ENCODE measurements at places on chromosomes 13 and 19.

DNA sequence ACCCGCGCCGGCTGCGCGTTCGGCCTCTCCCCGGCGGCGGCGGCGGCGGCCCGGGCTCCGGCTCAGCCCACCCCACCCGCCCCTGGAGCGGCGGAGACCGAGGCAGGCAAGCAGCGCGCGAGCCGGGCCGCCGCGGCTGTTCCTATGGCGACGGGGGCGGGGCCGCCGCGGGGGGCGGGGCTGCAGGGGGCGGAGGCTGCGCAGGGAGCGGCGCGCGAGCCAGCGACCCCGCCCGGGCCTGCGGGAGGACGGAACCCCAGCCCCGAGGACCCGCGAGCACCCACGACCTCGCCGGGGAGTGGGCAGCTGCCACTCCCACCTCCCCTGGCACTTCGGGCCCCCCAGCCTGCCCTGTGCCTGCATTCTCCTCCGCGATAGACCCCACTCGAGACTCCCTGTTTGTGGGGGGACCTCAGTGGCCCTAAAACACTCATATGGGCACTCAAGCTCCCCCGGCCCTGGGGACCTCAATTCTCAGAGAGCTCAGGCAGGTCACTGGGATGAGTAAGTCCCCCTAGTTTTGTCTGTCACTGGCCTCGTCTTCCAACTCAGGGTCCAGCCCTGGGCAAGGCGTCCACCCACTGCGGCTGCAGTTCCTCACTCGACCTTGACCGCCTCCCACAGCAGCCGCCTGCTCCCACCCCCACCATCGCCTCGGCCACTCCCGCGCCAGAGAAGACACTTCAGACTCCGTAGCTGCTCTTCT is at the start of gene CTXN1:
Gene CTXN1 (minus strand): TSS at position 115 of the 706 bp plus-strand sequence. CDS start 597 bp downstream, outside the sequence.
- DNase-seq: peak; percentile 62

DNA sequence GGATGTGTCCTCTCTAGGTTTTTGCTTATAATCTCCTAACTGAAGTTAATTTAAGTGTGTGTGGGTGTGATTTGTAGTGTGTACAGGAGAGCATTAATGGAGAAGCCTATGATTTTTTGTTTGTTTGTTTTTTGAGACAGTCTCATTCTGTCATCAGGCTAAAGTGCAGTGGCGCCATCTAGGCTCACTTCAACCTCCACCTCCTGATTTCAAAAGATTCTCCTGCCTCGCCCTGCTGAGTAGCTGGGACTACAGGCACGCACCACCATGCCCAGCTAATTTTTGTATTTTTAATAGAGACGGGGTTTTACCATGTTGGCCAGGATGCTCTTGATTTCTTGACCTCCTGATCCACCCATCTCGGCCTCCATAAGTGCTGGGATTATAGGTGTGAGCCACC is 20.6 kb downstream of the ZNF701 start:
- DNase-seq: no peak

DNA sequence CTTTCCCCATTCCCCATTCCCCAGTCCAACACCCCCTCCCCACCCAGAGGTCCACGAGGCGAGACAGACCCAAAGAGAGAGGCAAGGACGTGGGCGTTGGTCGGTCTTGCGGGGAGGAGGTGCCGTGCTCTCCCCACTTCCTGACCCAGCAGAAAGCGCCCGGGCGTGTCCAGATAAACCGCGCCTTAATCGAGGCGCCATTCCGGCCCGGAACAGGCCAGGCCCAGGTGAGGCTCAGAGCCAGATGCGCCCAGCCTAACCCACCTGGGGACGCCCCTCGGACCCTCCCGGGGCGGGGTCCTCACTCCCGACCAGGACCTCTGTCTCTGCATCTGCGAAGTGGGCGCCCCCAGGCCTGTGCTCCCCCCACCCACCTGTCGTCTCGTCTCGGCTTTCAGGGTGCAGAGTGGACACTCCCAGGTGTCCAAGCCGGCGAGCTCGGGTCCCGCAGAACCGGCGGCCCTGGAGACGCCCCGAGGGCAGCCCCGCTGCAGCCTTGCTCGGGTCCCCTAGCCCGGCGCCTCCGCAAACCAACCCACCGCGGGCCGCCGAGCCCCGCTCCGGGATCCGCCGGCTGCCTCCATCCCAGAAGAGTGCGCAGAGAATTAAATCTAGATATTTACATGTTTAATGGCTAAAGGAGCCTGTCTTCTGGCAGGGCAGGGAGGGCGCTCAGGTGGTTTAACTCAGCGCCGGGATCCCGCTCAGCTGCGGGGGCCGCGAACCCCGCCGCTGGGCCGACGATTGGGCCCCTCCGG is 5.0 kb upstream of the ONECUT3 start:
- DNase-seq: no peak

DNA sequence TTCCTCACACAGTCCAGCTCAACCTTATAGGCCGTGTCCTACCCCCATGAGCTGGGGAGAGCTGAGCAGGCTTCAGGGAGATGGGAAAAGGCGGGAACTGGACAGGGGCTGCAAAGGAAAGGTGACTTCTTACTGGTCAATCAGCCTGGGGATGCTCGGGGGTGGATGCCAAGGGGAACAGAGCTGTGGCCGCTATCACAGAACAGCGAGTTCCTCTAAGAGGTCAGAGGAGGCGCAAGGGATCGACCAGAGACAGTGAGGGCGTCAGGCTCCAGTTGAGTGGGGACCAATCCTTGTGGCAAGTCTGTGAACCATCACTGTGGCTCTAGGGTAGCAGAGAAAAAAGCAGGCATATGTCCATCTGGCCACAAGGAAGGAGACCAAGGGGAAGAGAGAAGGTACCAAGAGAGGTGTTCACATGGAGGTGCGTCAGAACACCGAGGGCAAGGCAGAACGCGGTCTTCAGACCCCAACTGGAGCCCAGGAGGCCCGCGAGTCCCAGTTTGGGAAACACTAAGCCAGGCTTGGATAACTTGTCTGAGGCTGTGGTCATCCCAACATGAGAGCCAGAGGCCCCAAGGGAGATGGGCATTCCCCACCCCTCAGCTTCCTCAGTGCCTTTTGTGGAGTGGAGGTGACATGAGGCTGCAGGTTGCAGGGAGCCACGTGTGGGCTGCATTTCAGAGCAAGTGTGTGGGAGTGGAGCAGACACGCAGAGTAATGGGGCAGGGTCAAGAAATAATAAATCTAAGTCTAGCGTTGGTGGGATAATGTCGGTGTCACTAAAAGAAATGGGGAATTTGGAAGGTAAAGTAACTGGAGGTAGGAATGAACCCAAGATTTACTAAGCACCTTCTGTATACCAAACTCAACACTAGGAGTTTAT is 3.9 kb downstream of the F10 start:
- no peak for DNase-seq

DNA sequence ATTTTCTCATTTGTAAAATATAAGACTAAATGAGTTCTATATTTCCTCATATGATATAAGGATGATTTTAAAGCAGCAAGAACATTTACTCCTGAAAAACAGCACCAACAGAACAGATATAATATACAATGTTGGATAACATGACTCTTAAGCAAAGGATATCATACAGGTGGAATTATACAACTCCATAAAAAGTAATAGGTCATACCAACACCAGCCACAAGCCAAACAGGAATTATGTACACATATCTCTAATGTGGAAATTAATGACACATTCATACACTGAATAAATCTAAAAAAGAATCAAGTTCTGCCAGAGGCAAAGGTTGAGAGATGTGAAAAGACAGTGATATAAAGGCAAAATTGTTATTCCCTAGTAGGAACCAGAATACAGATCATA is 25.9 kb downstream of the INTS6 start:
- no peak for DNase-seq
